Activated naive CD4-positive, alpha-beta T cell treated with Interleukin-2 at 50 U/mL for 16 hours (primary cell): ENCODE measurements at places on chromosomes 4 and X.

- DNase-seq, result no peak
Measured at GRCh38 chrX:112510629-112511028, 169.1 kb downstream of the LHFPL1 start.

DNA sequence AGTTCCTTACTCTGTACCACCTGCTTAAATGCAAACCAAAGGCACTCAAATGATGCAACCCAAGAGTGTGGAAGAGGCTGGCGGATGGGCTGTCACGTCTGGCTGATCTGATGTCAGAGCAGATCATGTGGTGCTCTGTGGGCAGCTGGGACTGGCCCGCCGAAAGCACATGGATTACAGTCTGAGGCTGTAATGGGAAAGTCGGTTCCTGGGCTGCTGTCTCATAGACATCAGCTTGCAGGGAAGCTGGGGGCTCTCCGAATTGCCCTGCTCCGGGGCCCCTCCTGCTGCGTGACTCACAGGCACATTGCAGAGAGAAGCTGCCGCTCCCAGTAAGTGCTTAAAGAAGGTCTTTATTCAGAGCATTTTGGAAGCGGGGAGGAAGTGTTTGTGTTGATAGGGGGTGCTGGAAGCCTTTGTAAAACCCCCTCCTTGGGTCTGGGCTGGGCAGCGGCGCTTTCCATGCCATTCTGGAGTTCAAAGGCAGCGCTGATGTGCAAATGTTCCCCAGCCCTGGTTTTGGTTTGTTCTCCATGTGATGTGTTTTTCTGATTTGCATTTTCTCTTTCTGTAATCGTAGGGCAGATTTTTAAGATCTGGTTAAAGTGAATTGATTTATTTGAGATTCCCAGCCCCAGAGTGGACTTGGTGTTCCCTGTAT lies 181.1 kb downstream of the LARP7 start:
- DNase-seq, result peak; percentile 17

- DNase-seq, result no peak
Measured at GRCh38 chr4:89142691-89143669, 31.6 kb downstream of the TIGD2 start.

DNA sequence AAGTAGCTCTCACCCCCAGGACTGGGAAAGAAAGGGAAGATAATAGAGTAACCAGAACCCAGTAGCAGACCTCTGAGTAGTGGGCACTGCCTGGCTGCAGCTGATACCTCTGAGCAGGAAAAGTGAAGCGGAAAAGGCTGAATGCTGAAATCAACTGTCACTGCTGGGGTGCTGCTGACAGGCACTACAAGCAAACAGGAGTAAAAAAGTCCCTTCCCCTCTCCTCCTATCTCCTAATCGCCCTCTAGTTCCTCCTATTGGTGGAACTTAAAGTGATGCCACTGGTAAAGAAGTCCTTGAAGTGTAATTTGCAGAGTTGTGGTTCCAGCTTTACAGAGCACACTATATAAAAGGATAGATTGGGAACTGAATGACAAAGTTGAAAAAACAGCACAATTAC lies 32.8 kb upstream of the GLRB start:
- DNase-seq, result no peak

DNA sequence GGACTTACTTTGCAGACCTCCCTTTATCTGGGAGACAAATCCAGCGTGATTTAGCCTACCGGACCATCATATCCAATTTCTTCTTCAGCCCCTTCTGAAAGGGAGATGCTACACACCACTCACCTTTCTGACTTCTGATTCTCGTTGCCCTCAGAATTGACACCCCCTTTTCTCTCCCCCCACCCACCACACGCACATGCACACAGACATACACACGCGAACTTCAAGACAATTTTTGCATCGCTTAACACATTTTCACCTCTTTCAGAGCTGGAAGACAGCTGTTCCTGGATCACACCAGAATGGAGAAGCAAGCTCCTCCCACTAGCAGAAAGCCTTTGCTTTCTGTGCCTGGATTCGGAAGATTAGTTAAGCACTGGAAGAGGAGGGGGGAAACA lies 1.0 kb upstream of the SNCA start:
- DNase-seq, result no peak

DNA sequence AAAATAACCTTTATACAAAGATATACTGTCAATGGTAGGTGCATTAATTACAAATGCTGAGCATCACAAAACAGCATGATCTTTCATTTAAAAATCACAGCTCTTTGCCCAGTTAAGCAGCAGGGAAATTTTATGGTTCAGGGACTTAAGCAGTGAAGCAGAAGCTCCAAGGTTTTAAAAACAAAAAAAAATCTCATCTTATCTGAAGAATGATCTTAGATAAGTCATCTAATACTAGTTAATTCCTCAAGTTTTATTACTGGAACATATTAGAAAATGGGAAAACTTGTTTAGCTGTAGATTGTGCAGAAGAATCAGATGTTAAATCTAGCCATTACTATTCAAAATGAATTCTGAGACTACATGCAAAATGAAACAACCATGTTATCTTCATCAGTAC lies 289.9 kb downstream of the GASK1B start:
- no peak for DNase-seq

- no peak for DNase-seq
Measured at GRCh38 chr4:29423836-29424721, 1296.1 kb upstream of the PCDH7 start.
